ENCODE measurements at places on chromosomes 11 and 22. TPM values are rescaled to one million over a fixed set of nuclear protein-coding genes. Genes with fewer than 3 reads are reported as not detected.

DEUP1 gene
- total RNA-seq = 0.49 TPM

CARD16 gene
- total RNA-seq = not detected

TMEM86A gene
- 4.2 TPM for total RNA-seq

CNTN5 gene
- 6.9 TPM for total RNA-seq

HOATZ gene
- 0.98 TPM for total RNA-seq

LRRC4C gene
- 63.4 TPM for total RNA-seq

DDX6 gene
- 235 TPM for total RNA-seq

GGT5 gene
- 2.0 TPM for total RNA-seq

BAD gene
- 35.9 TPM for total RNA-seq

SPON1 gene
- total RNA-seq = 36.4 TPM

INSC gene
- total RNA-seq = not detected

MMP3 gene
- not detected for total RNA-seq

KRTAP5-9 gene
- total RNA-seq = not detected

PTPRCAP gene
- not detected for total RNA-seq

PLAAT5 gene
- 1.5 TPM for total RNA-seq

TH gene
- total RNA-seq = 0.25 TPM

RFPL1 gene
- total RNA-seq = not detected

All from temporal lobe (tissue), 4 donors.